ENCODE measurements at places on chromosomes 2 and 18. TPM values are rescaled to one million over a fixed set of nuclear protein-coding genes. Genes with fewer than 3 reads are reported as not detected.

Gene GKN1
- total RNA-seq: not detected

Gene PLEK
- total RNA-seq: 5.6 TPM

Gene GKN2
- total RNA-seq: not detected

DNA sequence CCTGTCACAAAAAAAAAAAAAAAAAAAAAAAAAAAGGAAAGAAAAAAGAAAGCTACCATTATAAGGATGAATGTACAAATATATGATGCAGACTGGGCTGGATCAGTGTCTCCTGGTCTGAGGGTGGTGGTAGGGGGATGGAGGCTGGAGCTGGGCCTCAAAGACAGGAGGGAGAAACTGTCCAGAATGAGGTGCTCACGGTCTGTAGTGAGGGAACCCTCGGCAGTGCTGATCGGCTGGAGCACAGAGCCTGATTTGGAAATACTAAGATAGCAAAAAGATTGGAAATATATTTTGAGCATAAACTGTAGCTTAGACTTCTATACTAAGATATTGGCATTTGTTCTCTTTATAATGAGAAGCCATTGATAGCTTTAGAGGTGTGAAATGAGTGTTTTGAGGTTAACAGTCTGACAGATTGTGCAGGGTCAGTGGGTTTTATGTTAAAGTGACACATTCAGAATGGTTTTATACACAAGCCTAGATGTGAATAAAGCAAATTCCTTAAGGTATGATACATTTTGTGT lies 7.9 kb upstream of the SLC3A1 start:
- no peak for DNase-seq

DNA sequence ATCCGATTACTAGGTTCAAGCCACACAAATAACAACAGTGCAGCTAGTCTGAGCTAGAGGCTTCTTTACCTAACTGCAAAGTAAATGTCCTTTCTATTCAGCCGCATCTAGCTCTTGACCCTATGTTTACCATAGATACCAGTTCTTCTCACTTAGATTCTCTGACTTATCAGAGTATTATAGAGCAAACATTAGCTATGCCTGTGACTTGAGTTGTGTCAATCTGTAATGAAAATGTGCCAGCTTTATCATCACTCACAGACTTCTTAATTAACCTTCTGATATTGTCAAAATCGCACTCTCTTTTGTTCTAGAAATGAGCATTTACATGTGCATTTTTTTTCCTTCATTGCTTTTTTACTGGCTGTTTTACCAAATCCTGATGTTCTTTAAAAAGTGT lies 79.9 kb downstream of the BCL11A start:
- DNase-seq: no peak

DNA sequence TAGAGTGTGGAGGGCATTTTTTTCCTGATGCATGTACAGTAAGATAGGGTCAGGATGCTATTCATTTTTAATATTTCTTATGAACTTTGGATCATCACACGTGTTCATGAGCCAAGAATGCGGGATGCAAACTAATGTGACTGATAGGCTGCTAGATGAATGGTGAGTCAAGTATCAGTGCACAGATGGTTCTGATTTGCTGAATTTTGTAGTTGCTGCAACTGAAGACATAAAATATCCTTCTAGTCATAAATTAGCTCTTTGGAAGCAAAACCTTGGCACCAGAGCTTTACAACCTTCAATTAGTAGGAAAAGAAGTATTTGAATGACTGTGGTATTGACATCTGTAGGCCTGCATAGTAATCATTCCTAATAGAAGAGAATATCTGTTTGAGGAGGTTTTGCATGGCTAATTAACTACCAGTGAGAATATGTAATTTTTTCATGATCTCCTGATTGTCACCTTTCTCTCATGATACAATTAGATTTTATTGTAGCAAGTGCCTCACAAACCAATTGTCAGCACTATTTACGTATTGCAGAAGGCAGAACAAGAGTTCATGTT lies 94.0 kb downstream of the VRK2 start:
- DNase-seq: no peak

DNA sequence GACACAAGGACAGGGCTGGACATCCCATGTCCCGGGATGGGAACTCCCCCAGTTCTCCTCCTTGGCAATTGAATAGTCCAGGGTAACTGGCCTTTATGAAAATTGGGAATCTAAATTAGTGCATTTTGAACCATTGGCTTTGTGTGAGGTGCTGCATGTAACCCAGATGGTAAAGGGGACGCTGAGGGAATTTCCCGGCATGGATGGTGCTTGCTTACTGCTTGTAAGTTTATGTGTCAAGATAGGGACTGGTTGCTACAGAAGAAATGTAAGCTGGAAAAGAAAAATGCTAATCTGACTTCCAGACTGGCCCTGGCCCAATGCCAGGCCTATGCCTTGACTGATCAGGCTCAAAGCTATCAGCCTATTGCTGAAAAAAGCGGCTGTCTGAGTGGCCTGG lies 1096.7 kb upstream of the DDX18 start:
- DNase-seq: no peak

DNA sequence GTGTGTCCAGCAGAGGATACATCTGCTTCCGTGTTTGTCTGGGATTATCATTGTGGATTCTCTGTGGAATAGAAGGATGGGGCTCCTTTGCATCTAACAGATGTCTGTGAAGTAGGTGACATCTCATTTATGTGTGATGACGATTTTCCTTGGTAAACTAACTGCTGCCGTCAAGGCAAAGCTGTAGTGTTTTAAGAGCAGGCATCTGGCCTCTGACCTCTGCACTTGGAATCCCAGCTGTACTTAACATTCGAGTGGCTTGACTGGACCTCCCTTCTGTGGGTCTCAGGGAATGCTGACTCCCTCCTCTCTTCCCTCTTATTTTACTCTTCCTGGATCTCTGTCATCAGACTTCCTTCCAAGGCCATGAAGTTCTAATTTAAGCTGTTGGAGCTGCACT lies 56.4 kb downstream of the DCDC2C start:
- no peak for DNase-seq

GRCh38 chr2:19369341-19369955 lies 11.0 kb upstream of the OSR1 start:
- no peak for DNase-seq

GRCh38 chr2:202164411-202164810 lies 74.0 kb downstream of the SUMO1 start:
- no peak for DNase-seq

GRCh38 chr2:74735564-74735963 lies 81.5 kb downstream of the SEMA4F start:
- DNase-seq: no peak

All from activated T-cell treated with anti-CD3 and anti-CD28 coated beads, Interleukin-2, amount 50 U/mL, for 72 hours (primary cell).